ENCODE measurements at places on chromosomes 3 and 15.

- DNase-seq = no peak
Observed at GRCh38 chr3:53065841-53066480, 20.1 kb upstream of the SFMBT1 start.

GRCh38 chr3:158057666-158058065 is 48.6 kb downstream of the SHOX2 start:
- no peak for DNase-seq

- no peak for DNase-seq
Observed at GRCh38 chr15:91342097-91342496, 242.0 kb downstream of the SV2B start.

DNA sequence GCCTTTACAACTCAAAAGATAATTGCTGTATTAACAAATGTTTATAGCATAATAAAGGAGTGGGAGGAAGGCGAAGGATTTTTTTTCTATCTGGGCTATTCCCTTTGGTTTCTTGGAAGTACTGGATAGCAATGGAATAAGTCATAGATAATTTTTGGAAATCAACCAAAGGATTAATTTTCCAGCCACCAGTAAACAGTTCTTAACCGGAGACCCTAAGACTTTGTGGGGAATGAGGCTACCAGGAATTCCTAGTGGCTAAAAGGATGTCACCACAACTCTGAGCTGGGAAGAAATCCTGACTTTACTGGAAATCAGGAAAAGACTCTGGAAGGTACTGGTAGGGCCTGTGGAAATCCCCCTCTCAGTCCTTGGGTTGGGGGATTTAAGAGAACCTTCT is 138.4 kb upstream of the RARB start:
- DNase-seq = no peak

DNA sequence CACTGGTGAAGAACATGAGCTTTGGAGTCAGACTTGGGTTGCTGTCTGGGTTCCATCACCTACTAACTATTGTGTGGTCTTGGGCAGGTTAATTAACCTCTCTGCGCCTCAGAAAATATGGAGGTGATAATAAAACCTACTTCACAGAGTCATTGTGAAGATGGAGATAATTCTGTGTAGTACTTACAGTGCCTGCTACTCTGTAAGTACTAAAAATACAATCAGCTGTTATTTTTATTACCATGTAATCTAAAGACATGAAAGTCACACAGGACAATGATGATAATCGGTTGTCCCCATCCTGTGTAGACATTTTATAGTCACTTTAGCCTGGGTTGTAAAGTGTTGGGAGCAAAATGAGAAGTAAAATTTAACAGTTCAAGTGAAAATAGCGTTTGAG is 334.1 kb downstream of the THSD4 start:
- DNase-seq = no peak

DNA sequence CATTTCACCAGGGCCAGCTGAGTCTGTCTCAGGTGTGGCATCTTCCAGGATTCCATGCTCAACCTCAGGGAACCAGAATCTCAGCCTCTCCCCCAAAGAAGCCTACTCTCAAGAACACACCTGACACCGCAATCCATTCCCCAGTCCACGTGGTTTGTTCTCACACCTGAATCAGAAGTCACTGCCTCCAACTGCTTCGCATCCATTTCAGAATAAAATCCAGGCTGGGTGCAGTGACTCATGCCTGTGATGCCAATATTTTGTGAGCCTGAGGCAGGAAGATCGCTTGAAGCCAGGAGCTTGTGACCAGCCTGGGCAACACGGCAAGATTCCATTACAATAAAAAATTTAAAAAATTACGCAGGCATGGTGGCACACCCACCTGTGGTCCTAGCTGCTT is 212.2 kb downstream of the FOXP1 start:
- DNase-seq = no peak

DNA sequence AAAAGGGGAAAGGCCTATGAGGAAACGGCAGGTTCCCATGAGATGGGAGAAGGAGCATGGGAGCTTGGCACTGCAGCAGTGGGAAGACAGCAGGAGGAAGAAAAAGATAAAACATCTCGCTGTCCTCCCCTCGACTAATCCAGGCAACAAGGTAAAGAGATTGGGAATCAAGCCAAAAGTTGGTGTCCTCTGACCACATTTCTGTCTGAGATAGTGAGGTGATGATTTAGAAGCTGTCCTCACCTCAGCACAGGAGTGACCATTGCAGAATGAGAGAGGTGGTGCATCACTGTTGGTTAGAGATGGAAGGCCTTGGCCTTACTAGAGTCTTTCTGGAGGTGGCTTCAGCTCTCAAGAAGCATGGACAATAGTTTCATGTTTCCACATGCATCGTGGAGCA is 226.6 kb upstream of the CCDC54 start:
- DNase-seq = no peak

DNA sequence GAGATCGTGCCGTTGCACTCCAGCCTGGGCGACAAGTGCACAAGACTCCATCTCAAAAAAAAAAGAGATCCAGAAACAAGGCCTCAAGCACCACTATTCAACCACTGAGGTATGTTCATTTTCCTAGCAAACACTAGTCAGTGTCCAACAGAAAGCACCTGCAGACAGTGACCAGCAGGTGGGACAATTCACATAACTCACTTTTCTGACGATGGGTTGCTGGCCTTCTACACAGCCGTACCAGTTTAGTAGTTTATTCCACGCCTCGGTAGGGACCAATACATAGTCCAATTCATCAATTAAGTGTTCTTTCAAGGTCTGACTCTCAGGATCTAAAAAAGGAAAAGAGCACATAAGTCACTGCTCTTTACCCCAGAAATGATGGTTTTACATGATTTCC is 12.4 kb downstream of the USP4 start:
- no peak for DNase-seq

DNA sequence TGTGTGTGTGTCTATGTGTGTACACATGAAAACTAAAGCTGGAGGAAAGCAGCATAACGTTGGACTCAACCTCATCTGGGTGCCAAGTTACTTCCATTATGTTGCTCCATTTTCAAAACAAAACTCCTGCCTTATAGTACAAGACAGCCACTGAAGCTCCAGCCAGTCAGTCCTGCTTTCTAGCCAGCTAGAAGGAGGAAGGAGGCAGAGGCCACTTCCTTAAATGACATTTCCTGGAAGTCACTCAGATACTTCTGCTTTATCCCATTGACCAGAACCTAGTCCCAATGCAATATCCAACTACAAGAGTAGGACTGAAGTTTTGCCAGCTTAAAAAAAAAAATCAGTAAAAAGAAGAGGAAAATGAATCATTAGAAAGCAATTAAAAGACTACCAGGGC is 31.7 kb downstream of the CADPS start:
- peak; percentile 19 for DNase-seq

DNA sequence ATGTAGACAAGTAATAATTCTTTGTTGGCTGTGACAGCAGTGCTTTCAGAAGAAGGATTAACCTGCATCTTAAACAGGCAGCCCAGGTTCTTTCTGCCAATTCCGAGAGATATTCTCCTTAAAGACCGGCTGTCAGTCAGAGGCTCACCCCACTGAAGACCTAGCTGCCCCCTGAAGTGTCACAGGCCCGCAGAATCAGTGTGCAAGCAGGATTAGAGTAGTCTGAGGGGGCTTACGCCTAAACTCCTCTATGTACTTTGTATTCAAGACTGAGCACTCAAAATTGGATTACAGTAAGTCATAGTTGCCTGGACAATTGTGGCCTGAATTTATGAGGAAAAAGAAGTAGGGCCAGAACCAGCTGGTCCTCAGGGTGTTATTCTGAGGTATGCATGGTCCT is 342.9 kb downstream of the CLSTN2 start:
- no peak for DNase-seq

GRCh38 chr15:68228971-68229385 is 550 bp downstream of the CLN6 start:
- no peak for DNase-seq

- no peak for DNase-seq
Observed at GRCh38 chr15:80699981-80700380, 4.9 kb downstream of the ABHD17C start.

DNA sequence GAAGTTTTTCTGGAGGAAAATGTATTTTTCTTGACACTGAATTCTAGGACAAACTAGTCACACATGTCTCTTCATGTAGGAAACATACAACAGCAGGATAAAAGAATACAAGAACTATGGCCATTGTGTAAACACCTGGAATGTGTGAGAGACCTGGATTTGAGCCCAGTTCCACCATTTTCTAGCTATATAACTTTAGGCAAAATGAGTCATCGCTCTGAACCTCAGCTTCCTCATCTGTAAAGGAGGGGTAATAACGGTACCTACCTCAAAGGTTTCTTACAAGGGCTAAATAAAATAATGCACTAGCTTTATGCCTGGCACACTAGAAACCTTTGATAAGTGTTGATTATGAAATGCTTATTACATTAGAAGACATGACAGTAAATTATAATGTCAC is 57.8 kb downstream of the RIOX2 start:
- no peak for DNase-seq

- no peak for DNase-seq
Observed at GRCh38 chr3:87895983-87896382, 162.8 kb downstream of the CGGBP1 start.

GRCh38 chr3:84566256-84566655 is 392.5 kb upstream of the CADM2 start:
- DNase-seq = no peak

- DNase-seq = no peak
Observed at GRCh38 chr3:112092496-112093179, 6.4 kb downstream of the C3orf52 start.

GRCh38 chr15:81293728-81294515 is 30.0 kb downstream of the STARD5 start:
- no peak for DNase-seq

DNA sequence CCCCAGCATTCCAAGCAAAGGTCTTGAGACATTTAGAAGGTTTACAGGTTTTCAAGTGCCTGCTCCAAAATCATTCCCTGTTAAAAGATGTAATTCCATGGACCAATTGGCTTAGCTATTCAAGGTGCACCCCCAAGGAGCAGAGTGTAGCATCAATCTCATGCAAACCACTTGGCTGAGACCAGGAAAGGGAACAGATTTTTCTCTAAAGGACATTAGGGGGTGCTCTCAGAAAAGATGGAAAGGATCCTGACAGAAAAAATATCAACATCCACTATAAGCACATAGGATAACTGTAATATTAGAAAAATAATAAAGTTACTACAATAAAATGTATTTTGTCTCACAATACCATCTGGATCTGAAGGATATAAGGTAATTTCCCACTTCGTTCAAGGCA is 328.0 kb upstream of the CDIN1 start:
- DNase-seq = no peak

All from OCI-M1 (cell line).